Neuronal stem cell (in vitro differentiated cells): ENCODE measurements at places on chromosomes 6 and 20.
A peak's percentile ranks its signal among the peaks of the same experiment; 100 is the strongest.

DNA sequence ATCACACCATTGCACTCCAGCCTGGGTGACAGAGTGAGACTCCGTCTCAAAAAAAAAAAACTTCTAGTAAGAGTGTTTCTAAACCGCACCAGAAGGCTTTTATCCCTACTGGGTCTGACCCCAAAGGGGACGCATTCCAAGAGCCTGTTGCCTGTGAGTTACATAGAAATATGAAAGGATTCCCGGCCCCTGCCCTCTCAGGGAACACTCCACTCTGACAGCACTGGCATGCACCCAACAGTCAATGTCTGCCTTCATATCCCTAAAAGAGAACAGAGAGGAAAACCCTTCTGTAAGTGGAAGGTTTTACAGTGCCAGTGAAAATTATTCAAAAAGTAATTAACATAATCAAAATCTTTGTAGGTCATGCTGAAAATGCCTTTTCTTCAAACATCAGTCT is 117.1 kb upstream of the PTPRT start:
- DNase-seq: no peak

DNA sequence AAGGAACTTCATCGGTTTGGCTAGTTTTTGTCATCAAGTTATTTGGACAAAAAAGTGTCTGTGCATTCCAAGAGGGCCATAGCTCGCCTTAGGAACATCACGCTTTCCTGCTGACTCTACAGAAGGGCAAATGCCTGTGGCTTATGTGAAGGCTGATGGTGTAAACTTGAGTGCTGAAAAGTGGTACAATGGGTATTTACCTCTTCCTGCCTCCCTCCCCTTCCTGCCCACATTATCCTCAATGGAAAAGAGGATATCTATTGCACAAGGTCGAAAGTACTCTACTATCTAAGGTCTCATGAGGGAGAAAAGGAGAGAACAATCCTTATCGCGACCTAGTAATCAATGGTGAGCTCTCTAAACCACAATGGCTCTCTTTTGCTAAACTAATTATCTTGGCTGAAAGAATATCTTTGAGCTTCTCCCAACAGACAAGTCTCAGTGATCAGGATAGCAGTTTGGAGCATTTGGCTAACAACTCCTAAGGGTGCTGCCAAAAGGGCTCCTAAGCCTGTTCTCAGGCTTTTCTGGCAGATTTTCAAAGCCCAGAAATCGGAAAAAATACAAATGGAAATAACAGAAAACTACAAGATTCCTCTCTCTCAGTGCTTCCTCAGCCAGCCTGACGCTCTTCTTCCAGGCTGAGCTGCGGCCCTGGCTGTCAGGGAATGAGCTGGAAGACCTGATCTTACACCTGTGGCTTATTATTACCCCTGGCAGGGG is 42.6 kb upstream of the ENPP1 start:
- no peak for DNase-seq

DNA sequence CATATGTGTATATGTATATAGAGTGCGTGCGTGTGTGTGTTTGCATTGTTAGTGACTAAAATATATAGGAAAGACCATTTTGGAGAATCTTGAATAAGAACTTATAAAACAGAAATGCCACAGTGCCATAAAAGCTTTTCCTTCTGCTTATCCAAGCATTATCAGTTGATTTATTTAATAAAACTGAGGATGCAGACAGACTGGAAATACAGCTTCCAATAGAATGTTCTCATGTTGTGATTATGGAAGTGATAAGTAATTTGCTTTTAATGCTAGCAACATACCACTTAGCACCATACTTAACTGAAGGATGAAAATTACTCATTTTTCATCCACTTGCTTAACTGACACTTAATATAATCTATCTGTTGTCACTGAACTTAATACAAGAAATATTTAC is 820.1 kb downstream of the TFAP2A start:
- no peak for DNase-seq

DNA sequence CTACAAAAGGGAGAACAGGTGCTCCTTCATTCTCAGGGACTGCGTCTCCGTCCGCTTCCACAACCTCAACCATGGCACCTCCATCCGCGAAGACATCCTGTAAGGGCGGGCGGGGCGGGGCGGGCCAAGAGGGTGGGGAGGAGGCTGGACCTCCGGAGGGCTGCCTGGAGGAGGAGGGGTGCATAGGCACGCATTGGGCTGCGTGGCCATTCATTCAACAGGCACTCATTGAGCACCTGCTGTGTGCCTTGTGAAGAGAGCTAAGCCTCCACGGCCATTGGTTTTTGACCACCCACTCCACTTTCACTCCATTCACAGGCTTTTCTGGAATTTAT is 435 bp downstream of the ZSWIM3 start:
- DNase-seq: no peak

DNA sequence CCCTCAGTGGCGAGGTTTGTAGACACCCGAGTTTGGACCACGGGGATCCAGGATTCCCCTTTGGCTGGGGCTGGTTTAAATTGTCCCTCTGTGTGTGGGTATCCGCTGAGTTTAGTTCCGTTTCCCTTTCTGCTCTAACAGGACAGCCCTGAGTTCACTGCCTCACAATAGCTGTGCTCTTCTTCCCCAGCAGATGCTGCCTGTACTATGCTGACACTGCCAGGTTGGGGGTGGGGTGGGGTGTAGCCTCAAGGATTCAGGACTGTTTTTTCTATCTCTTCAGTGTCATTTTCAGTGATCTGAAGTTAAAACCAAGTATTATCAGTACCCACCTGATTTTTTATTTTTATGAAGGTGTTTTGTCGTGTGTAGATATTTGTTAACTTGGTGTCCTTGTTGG is 655.0 kb downstream of the COL12A1 start:
- no peak for DNase-seq

DNA sequence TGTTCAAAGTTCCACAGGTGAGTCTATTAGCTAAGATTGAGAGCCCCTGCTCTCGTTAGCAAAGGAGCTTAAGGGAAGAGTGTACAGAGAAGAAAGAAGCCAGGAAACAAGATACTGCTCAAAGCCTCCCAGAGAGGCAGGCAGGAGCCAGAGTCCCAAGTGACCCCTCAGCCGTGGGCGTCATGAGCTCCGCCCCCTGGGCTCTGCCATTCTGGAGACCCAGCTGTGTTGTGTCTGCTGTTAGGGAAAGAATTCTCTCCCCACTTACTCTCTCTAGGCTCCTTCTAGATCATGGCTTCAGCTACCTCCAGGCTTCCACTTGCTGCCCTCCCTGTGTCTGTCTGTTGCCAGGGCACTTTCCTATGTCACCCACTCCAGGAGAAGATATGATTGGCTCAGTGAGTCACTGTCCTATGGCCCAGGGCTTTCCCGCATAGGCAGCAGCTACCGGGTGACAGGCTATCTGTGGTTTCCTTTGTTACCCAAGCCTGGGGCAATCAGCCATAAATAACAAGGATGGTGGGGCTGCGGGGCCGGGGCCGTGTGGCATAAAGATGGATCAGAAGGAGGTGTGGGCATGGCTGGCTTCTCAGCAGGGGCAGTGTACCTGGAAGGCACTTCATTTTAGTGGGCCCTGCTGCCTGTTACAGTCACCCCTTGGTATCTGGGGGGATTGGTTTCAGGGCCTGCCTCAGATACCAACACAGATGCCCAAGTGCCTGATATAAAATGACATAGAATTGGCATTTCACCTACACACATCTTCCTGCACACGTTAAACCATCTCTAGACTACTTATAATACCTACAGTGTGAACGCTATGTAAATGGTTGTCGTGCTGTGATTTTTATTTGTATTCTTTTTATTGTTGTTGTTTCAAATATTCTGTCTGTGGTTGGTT is 118.9 kb downstream of the ARMC2 start:
- peak; percentile 46 for DNase-seq

- no peak for DNase-seq
Measured at GRCh38 chr6:411402-412145, 20.0 kb downstream of the IRF4 start.
